ENCODE measurements at places on chromosomes 11 and 22.

- no peak for DNase-seq
Observed at GRCh38 chr11:97814325-97814959, 1206.3 kb upstream of the CNTN5 start.

GRCh38 chr11:43942662-43943371, 380 bp downstream of the C11orf96 start:
- peak; percentile 56 for DNase-seq

DNA sequence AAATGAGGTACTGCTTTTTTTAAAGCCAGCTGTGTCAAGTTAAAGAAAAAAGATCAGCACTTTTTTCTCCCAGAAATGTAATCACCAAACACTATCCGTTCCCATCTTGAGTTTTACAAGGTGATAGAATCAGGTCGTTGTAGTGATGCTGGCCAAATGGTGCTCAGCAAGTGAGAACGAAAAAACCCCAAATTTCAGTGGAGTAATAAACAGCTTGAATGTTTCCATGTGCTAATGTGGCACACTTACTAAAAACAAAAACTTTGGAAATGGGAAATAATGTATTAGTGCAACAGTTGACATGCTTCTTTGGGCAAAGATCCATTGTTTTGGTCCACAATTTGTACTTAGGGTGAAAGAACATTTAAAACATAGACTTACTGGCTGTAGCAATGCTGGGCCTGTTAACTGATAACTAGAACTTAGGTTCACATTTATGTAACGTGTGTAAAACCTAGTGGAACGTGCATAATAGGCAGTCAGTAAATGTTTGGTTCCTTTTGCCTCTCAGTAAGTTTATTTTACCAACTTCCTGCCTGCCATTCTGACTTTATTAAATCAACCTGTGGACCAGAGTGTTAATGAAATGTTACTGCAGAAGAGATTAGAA, 15.4 kb upstream of the GDPD4 start:
- no peak for DNase-seq

DNA sequence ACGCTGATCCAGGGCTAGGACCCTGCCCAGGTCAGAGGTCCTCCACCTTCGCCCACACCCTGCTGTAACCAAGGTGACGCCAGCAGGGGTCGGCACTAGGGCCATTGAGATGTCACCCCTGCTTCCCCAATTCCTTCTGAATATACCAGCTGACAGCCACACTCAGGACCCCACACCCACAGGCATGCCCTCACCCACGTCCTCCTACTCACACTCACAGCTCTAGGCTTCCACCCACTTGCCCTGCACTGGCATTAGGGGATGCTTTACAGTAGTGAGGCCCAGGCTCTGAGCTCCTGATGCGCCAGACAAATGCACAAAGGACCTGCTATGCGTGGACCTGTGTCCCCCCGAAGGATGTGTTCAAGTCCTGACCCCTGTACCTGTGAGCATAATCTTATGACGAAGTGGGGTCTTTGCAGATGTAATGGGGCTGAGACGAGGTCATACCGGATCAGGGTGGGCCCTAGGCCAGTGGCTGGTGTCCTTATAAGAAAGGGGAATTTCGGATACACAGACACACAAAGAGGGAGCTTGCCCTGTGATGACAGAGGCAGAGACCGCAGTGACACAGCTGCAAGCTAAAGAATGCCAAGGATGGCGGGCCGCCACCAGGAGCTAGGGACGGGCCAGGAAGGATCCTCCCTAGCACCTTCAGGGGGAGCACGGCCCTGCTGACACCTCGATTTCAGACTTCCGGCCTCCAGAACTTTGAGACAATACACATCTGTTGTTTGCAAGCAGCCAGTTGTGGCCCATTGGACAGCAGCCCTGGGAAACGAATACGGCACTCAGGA, 11.2 kb downstream of the WNT11 start:
- DNase-seq: no peak

GRCh38 chr11:17432002-17432401, 43.5 kb upstream of the KCNJ11 start:
- no peak for DNase-seq
